Foreskin keratinocyte (primary cell): ENCODE measurements at places on chromosomes 5 and 9.
A peak's percentile ranks its signal among the peaks of the same experiment; 100 is the strongest.

GRCh38 chr5:5078009-5078897 is 61.9 kb upstream of the ADAMTS16 start:
- no peak for DNase-seq

DNA sequence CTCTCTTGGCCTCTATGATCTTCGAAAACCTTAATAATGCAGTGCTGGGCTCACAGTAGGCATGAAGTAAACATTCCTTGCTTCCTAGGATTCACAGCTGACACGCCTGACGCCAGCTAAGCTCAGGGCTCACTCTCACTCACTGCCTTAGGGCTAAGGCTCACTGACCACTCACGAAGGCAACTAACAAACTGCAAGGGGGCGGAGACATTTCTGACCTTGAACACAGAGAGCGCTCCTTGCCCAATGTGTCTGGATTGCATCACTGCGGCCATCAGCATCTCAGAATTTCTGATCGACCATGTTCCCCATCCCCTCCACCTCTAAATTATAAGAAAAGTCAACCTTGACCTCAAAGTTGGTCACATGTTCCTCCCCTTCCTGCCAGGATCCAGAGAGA is 372.6 kb downstream of the EBF1 start:
- DNase-seq, result no peak

GRCh38 chr9:7094052-7094451 is 336.3 kb downstream of the KDM4C start:
- DNase-seq, result no peak

- DNase-seq, result no peak
Observed at GRCh38 chr5:25241981-25242380, 597.2 kb upstream of the CDH10 start.

GRCh38 chr9:4258320-4259090 is 41.4 kb downstream of the GLIS3 start:
- peak; percentile 46 for DNase-seq

DNA sequence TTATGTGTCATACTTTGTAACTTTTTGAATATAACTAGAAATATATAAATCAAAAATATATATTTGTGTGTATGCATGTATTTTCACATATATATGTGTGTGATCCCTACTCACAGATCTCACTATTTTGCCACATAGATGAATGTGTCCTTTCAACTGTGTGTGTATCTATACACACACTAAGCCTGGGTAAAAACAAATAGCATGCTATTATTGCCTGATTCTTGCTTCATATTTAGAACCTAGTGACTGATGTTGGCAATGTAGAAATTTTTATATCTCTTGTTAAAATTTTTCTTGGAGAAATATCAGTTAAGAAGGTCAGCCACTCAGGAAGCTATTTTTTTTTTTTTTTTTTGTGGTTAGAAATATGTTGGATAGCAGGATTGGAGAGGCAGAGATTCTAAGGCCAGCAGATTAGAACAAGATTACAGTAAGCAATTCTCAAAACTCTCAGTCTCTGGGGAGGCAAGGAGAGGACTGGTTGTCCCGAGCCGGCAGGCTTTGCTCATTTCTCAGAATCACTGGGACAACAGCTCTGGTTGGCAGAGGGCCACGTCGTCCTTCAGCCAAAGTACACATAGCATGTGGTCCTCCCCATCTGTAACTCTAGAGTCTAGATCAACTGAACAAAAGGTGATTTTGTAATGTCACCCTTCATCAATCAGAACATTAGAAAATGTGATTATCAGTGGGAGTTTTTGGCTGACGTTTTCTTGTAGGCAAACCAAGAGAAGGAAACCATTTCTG is 19.7 kb downstream of the C6 start:
- DNase-seq, result no peak

- DNase-seq, result no peak
Observed at GRCh38 chr9:104322596-104322995, 181.5 kb upstream of the OR13F1 start.

GRCh38 chr5:143166661-143167420 is 236.6 kb downstream of the NR3C1 start:
- DNase-seq, result no peak

DNA sequence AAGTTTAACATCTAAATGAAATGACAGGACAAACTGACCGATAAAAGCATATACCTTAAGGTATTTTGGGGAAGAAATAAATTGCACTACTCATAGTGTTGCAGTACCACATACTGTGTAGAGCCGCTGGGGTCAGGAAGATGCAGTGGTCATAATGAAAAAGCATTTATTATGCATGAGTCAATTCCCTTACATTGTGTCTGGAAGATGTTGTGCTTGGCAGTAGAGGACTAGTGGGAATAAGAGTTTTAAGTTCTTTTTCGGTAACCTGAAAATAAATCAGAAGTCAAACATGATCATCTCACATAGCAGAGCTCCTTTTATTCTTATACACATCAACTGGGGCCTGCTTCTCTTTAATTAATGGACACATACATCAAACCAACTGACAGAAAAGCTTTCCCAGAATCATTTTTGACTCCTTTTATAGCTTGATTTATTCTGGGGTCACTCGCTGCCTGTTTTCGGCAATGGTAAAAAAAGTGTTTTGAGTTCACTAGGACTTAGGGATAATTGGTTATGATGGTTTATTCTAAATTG is 262.5 kb upstream of the CHD1 start:
- DNase-seq, result peak; percentile 21

GRCh38 chr9:2709645-2710101 is 7.6 kb upstream of the KCNV2 start:
- DNase-seq, result no peak
